ENCODE measurements at places on chromosomes 5 and 9.

DNA sequence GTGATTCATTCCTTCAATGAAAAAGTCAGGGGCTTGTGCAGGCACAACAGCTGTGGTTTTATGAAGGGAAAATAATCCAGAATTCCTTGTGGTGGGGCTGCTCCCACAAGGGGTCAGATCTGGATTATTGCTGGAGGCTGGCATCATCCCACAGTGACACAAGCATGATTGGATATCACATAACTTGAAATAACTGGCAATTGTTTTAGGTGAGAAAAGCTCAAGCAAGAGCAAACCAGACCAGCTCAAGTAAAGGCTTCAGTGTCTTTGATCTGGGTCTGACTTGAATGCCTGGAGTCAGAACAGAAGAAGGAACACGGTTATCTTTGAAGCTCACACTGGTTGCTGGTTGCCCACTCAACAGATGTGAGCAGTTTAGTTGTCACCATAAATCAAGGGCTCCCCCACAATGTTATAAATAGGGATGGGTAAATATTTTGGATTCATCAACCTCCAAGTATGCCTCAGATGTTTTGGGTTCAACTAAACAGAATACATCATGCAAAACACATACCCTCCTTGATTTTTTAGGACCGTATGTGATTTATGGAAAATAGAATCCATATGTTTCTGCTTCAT lies 3.1 kb upstream of the ZNF474 start:
- no peak for DNase-seq

DNA sequence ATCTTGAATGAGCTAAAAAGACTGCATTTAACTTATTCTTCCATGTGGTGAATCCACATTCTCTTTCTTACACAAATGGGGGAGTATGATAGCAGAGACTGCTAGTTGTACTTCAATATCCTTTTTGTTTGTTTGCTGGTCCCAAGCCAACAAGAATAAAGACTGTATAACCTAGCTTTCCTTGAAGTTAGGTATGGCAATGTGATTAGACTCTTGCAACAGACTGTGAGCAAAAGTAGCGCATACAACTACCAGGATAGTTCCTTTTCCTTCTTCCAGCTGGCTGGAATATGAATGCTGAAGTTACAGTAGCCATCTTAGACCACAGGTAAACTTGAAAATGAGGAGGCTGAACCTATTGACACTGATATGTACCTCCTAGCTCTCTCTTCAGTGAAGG lies 17.9 kb upstream of the KIF2A start:
- DNase-seq = no peak

GRCh38 chr5:2810644-2811043 lies 59.2 kb upstream of the IRX2 start:
- no peak for DNase-seq

- no peak for DNase-seq
These were observed 151.9 kb downstream of the EBF1 start for GRCh38 chr5:158947846-158948245.
